ENCODE measurements at places on chromosomes 2 and 18.

- DNase-seq = no peak
Measured at GRCh38 chr2:209823484-209823883, 51.9 kb downstream of the UNC80 start.

DNA sequence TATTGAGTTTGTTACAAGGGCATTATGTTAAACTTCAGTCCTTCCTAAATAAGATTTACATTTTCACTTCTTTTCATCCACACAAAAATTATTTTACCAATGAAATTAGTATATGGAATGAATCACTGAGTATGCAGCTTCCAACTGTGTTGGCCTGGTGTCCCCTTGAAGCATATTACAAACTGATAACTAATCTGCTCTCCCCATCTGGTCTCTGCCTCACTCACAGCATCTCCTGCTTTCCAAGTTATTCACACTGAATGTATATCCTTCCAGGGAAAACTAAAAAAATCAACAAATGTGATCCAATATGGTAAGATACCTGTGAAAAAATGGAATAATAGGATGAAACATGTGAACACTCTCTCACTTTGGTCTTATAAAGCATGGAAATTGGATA lies 90.0 kb upstream of the NYAP2 start:
- no peak for DNase-seq

DNA sequence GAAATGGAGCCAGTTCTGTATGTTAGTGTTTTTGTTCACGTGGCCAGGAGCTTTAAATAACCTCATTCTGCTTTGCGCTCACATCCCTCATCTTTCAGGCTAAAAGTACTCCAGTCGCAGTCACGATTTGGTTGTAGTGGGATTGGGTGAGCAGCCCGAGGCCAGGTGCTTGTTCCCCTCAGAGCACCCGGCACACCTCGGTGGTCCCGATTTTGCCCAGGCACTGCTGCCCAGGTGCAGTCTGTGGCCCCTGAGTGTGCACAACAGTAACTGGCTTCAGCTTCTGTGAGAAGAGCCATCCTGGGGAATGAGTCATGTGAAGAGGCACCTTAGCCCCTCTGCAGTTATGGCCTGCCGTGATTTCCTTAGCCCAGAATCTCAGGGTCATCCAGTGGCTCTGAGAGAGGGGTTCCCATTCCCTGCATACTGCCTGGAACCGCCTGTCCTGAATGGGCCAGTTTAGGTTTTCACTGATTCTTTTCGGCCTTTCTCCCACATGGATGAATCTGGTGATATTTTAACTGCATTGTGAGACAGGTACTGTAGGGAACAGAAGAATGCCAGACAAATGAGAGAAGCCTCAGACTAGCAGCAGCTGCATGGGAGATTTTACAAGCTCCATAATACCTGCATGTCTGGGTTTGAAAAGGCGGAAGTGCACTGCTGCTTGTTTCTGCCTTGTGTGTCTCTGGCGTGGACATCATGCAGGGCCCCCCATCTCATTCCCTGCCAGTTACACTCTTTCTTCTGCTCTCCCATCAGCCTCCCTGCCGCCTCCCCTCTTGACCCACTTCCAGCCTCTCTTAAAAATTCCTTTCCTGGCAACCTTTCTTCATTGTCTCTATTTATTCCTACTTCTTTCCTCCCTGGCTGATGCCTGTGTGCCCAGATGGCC lies 33.5 kb downstream of the IMPA2 start:
- no peak for DNase-seq

DNA sequence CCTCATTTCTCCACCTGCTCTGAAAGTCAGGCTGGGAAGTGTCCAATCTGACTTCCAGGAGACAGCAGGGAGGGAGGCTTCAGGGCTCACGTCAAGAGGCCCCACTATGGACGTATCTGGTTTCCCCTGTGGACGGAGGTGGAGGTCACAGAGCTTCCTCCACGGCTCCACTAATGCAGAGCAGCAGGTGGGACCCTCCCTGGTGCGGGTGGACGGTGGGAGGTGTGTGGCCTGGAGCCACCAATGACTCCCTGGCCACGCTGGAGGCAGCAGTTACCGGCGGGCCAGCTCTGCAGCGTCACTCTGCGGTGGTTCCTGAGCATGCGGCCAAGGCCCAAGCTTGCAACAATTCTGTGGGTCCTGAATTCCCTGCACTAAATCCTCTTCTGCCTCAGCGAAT lies 9.0 kb downstream of the CRACDL start:
- DNase-seq = no peak

DNA sequence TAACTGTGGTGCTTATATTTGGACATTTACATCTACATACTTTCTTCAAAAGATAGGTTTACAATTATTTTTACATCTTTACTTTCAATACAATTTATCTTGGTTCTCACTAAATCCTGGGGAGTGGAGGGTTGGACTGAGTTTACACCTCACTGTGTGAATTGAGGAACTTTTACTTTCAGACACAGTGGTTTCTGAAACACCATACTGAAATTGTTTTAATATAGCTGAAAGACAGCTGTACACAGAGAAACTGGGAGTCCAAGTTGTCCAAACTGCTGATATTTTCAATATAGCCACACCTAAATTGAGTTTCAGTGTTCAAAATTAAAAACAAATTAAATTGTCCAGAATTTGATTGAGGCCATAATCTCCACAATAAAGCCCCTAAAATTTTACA lies 16.8 kb downstream of the KCNH7 start:
- DNase-seq = no peak

DNA sequence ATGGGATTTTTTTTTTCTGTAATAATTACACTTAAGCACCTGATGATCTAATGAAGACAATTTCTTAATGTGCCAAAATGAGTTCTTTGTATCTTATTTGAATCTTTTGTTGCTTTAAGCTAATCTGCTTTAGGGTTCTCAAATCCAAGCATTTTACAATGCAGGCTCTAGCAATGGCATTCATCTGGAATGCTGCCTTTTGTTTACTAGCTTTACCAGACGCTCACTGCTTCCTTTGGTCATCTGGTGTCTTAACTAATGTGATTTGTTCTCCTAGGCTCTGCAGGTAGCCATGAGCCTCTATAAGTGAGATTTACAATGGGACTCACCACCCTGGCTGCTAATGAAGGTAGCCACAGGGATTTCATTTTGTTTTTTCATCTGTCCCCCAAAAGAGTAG lies 100.3 kb downstream of the GREB1L start:
- DNase-seq = no peak

- no peak for DNase-seq
Measured at GRCh38 chr2:173972636-173973035, 7.5 kb upstream of the SP3 start.

DNA sequence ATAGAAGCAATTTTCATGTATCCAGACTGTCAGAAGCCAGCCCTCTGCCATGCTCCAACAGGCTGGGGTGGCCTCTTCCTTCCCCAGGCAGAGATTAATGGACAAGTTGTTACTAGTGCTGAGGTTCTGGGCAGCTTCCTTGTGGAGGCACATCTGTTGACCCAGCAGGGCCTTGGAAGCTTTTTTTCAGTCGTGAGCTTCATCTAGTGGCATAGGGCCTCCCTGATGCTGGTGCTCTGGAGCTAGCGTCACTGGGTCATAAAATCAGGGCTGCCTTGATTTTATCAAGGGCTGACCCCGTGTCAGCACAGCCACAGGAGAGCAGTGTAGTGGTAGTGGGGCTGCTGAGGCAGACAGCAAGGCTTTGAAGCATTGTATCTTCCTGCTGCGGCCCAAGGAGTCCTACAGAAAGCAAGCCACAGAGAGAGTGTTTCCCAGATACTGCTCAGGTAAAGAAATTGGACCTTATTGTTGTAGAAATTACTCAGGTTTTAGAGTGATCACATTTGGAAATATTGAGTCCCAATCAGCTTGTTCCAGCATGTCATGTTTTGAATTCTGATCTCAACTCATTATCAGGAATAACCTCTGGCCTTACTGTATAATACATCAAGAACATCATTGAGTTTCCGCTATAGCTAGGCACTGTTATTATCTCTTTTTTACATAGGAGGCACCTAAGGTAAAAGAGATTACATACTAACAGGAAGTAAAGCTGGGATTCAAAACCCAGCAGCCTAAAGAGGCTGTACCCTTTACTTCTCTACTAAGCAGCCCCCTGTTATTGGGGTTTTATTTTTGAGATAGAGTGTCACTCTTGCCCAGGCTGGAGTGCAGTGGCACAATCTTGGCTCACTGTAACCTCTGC lies 92.3 kb upstream of the ALPP start:
- DNase-seq = no peak

DNA sequence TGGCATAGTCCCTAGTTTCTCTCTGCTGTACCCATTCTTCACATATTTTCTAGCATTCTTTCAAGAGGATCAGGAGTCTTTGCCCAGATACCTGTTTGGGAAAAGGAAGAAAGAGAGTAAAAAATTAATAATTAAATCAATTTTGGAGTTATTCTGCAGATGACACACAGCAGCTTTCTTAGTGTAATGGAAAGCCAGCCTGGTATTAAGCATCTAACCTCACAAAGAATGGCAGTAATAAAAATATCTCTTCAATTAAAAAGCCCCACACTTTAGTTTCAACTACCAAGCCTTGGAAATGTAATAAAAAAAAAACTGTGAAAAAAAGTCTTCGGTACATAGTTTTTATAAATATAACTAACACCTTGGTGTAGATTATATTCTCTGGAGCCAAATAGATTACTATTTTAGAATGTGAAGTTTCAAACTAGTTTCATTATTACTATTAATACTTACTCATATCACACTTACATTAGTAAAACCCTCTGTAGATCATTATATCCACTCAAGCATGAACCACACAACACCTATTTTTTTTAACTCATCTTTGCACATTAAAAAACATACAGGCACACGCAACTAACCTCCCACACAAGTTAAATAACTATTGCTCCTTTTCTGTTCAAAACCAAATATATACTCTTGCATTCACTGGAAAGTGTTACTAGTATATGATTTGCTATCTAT lies 90.9 kb downstream of the GPD2 start:
- no peak for DNase-seq

DNA sequence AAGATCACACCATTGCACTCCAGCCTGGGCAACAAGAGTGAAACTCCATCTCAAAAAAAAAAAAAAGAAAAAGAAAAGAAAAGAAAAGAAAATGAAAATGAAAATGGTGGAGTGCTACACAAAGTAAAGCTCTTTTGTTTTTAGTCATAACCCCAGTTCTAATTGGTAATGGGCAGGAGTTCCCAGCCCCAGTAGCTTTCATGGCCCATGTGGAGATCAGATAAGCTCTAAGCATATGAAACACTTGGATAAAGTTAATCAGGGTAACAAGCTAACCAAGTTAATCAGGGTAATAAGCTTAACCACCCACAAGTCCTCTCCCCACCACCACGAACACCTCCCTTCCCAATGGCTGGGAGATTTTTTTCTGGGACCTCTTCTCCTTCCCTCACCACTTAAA lies 240.8 kb downstream of the BCL11A start:
- DNase-seq = no peak

- DNase-seq = no peak
Measured at GRCh38 chr2:1082456-1083205, 132.0 kb downstream of the SNTG2 start.

GRCh38 chr2:173221937-173222594 lies 132.6 kb upstream of the CDCA7 start:
- DNase-seq = no peak

DNA sequence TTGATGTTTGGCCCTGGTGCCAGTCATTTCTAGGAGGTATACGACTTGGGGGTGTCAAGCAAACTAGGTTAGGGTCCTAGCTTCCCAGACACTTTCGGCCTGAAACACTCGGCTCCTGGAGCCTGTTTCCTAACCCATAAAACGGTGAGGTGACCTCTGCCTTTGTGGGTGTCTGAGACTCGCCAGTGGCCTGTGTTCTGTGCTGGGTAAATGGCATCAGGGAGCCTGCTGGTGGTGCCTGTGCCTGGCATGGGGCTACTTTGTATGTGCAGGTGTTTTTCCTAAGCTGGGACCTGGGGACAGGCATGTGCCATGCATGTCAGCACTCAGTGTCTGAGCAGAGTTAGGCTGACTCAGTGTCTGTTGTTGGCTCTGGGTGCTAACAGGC lies 139.2 kb downstream of the GLI2 start:
- no peak for DNase-seq

DNA sequence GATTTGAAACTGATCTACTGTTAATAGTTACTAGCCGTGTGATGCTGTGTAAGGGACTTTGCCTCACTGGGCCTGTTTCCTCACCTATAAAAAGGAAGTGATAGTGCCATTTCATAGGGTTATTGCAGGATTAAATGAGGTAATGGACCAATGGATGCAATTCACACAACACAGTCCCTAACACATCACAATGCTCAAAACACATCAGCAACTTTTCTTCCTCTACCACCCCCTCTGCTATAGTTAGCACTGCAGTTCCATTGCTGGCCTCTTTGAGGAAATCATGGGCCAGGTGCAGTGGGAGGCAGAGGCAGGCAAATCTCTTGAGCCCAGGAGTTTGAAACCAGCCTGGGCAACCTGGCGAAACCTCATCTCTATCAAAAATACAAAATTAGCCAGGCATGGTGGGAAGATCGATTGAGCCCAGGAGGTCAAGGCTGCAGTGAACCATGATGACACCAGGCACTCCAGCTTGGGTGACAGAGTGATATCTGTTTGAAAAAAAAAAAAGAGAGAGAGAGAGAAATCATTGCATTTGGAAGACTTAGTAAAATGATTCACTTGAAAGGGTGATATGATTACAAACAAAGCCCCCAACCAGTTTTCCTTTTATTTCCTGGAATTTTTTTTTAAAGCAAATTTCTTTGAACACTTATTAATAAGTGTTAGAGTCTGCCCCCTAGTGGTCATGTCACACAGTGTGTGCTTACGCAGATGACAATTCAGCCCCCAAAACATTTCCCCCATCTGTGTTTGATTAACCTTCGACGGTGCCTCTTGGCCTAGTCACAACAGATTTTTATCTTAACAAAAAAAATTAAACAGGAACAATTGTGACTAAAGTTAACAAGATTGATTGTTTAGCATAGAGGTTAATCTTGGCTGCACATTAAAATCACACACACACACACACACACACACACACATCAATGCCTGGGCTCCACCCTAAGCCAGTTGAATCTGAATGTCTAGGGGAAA lies 88.6 kb upstream of the BCL11A start:
- DNase-seq = no peak

DNA sequence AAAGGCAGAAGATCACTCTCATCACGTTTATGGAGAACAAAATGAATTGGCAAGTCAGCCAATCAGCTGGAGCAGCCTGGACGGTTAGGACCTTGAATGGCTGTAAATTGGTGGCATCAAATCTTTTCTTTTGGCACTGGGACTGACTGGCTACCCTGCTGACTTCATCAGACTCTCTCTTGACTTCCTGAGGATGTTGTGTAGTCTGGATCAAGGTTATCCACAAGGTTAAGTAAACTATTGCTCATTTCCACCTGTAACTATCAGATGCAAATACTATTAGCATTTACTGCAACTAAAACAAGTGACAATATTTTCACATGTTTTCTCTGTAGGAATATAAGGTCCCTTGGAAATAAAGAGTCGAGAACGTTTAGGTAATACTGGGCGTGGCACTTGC lies 134.3 kb upstream of the RASGRP3 start:
- DNase-seq = no peak

DNA sequence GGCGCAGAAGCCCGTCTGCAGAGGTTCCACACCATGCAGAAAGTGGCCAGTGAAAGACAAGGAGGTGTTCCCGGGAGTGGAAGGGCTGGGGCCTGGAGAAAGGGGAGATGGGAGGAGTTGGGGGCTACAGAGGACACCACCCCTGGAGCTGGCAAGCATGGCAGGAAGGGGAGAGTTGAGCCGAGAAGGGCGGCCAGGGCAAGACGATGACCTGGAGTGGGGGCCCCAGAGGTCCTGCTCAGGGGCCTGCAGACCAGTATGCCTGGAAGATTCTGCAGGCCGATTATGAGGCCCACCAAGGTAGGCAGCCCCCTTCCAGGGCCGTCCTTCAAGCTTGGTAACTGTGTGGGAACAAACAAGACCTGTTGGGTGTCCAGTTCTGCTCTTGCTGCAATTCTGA lies 33.1 kb downstream of the RBFA start:
- no peak for DNase-seq
